Stimulated activated CD4-positive, alpha-beta T cell treated with anti-CD3 and anti-CD28 coated beads, Interleukin-15, amount 100 ng/mL, for 1 hour (primary cell): ENCODE measurements at places on chromosomes 12 and 14.

DNA sequence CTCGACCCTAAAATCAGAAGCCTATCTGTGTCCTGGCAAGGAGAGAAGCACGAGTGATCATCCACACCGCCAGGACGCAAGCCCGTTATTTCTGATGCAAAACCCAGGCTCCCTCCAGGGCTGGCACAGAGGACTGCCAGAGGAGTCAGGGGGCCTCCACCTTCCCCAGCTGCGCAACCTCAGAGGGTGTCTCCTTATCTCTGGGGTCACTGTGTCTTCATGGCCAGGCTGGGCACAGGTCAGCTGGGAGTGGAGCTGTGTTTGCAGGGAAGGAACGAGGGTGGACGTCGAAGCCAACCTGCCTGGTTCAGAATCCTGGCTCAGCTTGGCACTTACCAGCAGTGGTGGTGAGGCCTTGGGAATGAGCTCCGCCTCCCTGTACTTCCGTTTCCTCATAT, 12.0 kb upstream of the SERPINA3 start:
- no peak for DNase-seq

- no peak for DNase-seq
These were observed 19.0 kb upstream of the LTBP2 start for GRCh38 chr14:74630881-74631690.

GRCh38 chr12:129532082-129532481, 371.7 kb downstream of the TMEM132D start:
- no peak for DNase-seq

- no peak for DNase-seq
These were observed 79.4 kb downstream of the ST8SIA1 start for GRCh38 chr12:22255097-22255496.

DNA sequence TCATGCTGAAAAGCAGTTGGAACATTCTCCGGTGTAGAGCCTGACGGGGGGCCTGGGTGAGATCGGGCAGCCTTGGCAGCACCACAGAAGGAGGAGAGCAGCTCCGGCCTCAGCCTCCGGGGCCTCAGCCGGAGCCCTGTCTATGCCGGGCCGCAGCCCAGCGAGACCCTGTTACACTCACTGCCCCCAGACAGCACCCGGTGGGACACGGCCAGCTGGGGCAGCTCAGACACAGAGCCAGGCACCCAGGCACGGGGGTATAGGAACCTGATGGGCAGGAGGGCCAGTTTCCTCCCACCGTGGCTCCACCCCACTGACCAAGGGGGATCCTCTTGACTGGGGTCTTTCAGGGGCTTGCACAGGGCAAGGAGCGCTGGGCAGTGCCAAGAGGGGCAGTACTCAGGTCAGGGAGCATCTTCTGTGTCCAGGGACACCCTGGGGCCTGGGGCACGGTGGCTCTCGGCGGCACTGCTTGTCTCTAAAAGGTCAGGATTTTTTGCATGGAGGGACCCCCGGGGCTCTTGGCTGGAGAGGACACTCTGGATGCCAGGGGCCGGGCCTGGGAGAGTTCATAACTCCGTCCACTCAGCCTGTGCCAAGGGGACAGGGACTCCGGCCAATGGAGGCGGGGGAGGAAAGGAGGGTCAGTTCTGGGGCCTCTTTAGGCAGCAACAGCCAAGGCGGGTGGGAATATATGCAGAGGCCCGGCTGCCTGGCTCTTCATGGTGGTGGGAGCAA, 9.4 kb downstream of the INF2 start:
- no peak for DNase-seq

GRCh38 chr12:127613056-127613455, 653.9 kb upstream of the TMEM132C start:
- no peak for DNase-seq

DNA sequence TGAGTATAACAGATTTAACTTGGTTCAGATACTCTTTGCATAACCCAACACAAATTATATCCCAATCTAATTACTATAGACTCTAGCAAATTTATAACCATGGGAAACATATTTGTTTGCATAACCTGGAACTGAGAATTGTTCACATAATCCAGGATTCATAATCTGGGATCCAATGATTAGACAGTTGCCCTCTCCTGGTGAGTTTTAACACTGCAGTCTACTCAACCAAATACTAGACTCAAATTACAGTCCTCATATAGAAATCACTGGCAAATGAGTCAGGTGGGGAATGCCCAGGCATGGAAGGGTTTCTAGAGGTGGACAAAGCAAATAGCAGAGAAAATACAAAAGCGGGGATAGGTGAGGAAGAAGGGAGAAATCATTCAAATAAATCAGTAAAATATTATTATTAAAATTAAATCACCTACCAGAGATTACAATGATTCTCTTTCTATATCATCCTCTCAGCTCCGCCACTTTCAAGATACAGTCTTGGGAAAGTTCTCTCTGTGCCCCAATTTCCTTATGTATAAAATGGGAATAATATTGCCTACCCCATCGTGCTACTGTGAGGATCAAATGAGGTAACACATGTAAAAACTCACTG, 9.4 kb downstream of the GCH1 start:
- no peak for DNase-seq

- DNase-seq: no peak
These were observed 1111.1 kb downstream of the BCL11B start for GRCh38 chr14:98160901-98161300.

DNA sequence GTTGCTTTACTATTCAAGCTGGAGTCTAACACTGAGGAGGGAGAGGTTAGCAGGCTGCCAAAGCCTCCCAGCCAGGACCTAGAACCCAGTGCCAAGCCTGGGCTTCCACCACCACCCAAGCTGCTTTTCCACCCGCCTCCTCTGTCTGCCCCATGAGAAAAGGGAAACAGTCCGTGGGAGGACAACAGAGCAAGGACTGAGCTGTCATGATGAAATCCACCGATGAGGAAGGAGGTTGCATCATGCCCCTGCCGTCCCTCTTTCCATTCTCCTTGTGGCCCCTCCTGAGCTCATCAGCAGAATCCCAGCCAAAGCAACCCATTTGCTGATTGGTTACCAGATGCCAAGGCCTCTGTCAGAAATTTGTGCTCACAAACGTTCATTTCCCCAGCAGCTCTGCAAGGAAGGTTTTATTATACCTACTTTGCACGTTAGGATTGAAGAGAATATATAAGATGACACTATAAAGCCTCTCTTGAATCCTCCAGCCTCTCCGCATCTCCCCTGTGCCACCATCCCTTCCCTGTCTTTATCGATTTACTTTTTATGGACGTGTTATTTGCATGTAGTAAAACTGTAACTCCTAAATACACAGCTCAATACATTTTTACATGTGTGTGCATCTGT, 6.3 kb upstream of the SERPINA1 start:
- DNase-seq: no peak

GRCh38 chr14:31263485-31264133, 56.0 kb upstream of the HECTD1 start:
- DNase-seq: no peak

DNA sequence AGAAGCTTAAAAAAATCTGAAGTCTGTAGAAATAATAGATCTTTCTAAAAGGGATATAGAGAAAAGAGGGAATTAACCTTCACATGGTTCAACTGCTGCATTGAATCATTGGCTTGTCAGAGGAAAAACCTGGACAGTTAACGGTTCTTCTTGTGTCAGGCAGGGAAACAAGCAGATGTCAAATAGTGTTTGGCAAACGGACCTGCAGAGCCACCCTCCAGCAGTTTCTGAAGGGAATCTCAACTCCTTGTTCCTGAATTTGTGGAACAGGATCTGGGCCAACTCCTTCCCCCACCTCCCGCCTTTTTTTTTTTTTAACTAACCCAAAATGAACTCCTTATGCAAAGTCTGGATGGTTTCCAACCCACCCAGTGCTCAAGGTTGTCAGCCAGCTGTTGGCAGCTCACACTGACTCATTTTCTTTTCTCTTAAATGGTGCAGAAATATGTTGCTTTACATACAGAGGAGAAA, 187.3 kb downstream of the CAND1 start:
- DNase-seq: no peak

DNA sequence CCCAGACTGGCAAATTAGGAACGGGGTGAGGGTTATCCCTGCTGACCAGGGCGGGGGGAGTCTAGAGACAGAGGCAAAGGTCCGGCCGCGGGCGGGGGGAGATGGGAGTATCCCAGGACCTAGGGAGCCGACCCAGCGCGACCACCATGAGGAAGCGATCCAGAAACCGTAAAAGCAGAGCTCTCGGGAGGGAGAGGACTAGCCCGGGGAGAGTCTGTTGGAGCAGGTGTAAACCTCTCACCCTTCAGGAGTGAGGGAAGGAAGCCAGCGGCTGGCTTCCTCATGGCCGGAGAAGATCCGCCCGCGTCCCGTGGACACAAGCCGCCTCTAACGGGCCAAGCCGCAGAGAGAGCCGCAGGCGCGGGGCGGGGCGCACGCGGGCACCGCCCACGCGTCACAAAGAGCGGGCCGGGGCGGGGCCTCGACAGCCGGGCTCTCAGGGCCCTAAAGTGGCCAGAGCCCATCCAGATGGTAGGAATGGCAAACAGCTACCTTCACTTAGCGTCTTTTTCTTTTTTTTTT, at the start of gene ACRBP:
Gene ACRBP, minus strand, starts transcription at position 350 of the 522 bp plus-strand sequence. Its CDS starts 66 bp downstream, at position 284.
- no peak for DNase-seq

DNA sequence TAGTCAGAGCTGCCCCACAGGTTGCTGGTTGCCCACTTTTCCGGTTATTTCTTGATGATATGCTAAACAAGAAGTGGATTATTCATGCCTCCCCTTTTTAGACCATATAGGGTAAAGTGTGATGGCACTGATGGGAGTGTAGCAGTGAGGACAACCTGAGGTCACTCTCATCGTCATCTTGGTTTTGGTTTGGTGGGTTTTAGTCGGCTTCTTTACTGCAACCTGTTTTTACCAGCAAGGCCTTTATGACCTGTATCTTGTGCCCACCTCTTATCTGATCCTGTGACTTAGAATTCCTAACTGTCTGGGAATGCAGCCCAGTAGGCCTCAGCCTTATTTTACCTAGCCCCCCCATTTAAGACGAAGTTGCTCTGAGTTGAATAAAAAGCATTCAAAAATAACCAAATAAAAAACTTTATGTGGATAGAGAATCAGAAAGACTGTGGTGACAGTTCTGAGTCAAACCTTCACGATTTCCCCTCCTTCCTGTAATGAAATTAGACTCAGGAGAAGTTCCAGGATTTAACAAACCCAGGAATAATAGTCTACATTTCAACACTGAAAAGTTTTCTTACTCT, 144.2 kb downstream of the PAWR start:
- DNase-seq: no peak

DNA sequence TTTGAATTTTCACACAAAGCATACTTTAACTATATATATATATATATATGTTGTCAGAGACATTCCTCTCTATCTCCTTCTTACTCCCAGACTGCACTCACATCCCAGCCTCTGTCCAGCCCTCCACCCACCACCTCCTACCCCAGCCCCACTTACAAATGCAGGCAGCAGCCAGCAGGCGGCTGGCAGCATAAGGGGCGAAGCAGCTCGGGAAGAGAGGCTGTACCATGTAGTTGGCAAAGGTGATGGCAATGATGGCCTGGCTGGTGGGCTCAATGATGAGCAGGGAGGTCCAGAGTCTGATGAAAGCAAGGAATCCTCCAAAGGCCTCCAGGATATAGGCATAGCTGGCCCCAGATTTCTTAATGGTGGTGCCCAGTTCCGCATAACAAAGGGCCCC, 2.5 kb downstream of the SLC7A7 start:
- no peak for DNase-seq

DNA sequence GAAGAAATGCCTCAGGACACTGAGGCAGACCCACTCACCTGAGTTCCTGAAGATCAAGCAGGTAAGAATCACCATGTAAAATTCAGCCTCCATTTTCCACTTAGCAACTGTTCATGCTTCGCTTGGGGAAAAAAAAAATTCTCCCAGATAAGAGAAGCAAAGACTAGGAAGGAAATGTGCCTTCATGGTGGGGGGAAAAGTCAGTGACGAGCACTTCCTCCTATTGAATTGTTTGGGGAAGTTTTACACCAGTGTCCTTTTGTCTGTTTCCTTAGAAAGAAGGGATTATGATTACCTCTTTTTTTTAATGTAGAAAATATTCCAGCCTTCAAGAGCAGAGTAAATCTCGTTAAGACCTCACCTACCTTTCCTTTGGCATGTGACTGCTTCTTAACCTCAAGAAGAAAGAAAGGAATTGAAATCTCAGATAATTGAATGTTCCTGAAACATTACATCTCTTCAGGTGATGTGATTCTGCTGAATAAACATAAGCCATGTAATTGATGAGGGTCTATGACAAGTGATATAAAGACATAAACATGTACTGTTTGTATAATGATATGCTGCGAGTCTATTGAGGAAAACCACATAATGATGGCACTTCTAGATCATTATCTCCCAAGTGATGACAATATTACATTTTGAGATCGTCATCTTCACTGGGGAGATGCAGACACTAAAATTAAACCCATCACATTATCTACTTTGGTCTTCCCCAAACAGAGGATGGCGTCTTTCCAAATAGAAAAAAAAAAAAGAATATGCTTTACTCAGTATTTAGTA, at the start of gene PTPRB:
Gene PTPRB, minus strand, starts transcription at position 127 of the 783 bp plus-strand sequence. Its CDS starts 34 bp downstream, at position 93.
- DNase-seq: no peak
